ENCODE measurements at places on chromosomes 7 and 10.

GRCh38 chr7:128135159-128135514, 103.9 kb upstream of the LRRC4 start:
- no peak for DNase-seq

- no peak for DNase-seq
These were observed 293.1 kb downstream of the GRM8 start for GRCh38 chr7:126959649-126960048.

GRCh38 chr7:6142871-6143380, 111.8 kb downstream of the ANKRD61 start:
- no peak for DNase-seq

GRCh38 chr10:3714967-3715366, 70.0 kb downstream of the KLF6 start:
- DNase-seq = no peak

DNA sequence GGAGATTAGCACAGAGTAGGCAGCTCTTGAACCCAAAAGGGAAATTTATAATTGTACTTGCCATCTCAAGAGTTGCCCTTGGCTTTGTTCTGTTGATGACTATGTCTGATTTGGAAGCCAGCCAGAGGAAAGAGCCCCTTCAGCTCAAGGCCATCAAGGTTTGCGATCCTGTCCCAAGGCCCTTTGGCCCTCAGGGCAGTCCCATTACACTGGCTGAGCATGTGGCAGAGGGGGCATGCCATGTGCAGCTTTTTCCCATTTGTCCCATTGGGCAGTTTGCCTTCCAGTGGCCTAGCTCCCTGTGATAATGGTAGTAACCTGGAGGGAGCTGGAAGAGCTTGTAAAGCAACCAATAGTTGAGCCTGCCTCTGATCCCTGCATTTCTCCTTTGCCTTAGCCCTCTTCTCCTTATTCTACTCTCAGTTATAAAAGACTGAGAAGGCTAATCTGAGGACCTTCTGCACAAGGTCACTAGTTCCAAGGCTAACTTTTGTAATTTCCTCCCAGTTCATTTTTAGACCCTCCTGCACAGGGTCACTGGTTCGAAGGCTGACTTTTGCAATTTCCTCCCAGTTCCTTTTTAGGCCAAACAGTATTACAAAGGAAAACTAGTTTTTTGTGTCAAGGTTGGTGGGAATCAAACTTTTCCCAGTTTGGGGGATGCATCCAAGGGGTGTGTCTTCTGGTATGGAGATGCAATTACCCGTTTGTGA, 31.0 kb upstream of the ARHGAP12 start:
- no peak for DNase-seq

DNA sequence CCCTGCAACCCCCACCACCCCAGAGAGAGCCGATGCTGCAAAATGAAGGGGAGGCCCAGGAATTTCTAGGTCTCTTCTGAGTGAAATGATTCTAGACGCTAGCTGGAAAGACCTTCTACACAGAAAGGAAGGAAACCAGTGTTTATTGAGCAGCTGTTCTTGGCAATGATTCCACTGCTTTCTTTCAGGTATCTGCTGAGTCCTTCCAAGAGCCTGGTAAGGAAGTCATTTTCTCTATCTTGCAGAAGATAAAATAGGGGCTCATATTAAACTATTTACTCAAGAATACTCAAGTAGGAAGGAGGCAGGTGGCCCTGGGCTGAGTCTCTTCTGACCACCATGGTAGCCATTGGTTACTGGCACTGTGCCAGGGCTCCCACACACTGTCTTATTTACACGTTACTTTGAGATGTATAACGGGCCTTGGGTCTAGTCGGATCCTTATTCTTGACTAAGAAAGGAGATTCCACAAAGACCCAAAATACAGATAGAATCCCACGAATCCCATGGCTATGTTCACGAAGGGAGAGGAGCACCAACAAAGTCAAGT, 112.1 kb downstream of the GALNT11 start:
- no peak for DNase-seq

GRCh38 chr10:31288962-31289361, 30.1 kb upstream of the ZEB1 start:
- no peak for DNase-seq

- DNase-seq = no peak
These were observed 67.5 kb upstream of the IGFBP3 start for GRCh38 chr7:45988405-45989057.

DNA sequence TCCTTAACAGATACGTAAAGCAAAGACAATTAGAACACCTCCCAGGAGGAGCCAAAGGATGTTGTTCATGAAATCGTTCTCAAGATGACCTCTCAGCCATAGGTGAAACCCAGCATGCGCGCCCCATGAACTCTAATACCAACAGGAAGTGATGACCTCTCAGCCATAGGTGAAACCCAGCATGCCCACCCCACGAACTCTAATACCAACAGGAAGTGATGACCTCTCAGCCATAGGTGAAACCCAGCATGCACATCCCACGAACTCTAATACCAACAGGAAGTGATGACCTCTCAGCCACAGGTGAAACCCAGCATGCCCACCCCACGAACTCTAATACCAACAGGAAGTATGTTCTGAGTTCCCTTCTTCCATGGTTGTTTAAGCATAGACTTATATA, 205.2 kb upstream of the ADARB2 start:
- DNase-seq = no peak

GRCh38 chr10:117014835-117015234, 9.8 kb upstream of the SHTN1 start:
- DNase-seq = no peak

GRCh38 chr10:29324220-29324841, 35.5 kb downstream of the LYZL1 start:
- no peak for DNase-seq

DNA sequence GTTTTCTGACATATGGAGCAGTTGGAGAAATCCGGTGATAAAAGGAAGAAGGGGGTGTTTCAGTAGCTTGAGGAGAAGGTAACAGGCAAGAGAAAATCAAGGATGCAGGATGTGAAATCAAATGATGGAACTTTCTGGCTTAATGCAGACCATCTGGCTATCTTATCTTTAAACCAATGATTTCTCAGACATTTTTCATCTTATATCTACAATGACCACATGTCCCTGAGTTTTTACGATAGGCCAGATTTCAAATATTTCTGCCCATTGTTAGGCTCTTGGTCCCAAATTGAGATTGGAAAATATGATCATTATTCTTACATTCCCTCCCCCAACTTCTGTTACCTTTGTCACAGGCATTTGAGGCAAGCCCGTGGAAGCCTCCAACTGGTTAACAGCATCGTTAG, 486.8 kb downstream of the SUGCT start:
- no peak for DNase-seq

- no peak for DNase-seq
These were observed 168.9 kb upstream of the TEX47 start for GRCh38 chr7:88964418-88964817.

DNA sequence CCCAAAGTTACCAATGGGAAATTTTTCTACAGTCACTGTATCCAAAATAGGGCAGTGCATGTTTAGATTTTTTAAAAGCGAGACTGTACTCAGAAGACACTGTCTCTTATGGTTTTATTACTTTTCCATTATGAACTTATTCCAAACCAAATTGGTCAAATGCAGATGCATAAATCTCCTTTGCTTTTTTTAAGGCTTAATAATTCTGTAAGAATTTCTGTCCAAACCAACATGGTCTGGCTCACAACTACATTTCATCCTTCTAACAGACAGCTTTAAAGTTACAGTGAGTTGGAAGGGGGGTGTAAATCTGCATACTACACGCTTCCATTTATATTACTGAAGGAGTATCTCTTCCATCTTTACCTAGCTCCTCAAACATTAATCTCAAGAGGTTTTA, 199.2 kb downstream of the SLC25A13 start:
- DNase-seq = no peak

DNA sequence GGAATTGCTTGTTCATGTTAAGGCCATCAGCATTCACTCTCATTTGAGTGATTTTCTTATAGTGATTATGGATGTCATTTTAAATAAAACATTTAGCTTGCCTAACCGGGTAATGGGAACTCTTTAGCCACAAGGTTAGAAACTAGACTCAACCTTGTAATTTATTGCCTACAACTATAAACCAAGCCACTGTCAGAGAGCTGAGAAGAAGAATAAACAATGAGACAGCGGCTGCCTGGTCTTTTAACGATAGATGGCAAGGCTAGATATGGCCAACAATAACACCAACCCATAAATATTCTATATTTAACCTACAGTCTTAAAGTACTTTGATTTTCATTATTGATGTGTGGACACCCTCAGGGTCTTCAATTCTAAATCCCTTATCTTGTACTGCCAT, 27.8 kb upstream of the INHBA start:
- no peak for DNase-seq

DNA sequence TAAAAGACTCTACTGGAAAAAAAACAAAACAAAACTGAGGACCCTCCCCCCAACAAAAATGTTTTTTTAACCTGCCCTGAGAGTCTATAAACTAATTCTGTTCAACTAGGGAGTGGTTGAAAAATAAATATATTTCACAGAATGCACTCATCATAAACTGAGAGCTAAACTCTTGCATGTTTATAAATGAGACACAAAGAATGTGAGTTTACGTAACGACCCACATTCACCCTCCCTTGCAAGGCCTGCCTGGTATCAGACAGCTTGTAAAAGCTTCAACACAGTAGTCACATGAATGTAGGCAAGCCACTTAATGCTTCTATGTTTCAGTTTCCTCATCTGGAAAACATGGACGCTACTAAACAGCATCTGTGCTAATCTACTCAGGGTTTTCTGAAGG, 50.3 kb downstream of the JAZF1 start:
- no peak for DNase-seq

- DNase-seq = no peak
These were observed 55.5 kb downstream of the SLC16A12 start for GRCh38 chr10:89479771-89480446.

GRCh38 chr7:38671911-38672905, 41.0 kb upstream of the AMPH start:
- DNase-seq = no peak

DNA sequence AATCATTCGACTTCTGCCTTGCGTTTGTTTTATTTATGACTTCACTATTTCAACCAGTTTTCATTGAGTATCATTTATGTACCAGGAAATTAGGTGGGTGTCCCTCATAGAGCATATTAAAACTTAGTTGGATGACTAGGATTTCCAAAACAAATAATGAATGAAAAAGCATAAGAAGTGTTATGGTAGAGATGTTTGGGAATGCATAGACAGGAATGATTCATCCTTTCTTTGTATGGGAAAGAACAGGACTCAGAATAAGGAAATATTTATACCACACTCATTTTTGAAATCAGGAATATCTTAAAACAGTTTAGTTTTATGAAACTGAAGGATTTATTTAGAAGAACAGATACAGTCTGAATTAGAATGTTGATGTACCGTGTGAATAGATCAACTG, 315.7 kb downstream of the EXOC4 start:
- DNase-seq = no peak

DNA sequence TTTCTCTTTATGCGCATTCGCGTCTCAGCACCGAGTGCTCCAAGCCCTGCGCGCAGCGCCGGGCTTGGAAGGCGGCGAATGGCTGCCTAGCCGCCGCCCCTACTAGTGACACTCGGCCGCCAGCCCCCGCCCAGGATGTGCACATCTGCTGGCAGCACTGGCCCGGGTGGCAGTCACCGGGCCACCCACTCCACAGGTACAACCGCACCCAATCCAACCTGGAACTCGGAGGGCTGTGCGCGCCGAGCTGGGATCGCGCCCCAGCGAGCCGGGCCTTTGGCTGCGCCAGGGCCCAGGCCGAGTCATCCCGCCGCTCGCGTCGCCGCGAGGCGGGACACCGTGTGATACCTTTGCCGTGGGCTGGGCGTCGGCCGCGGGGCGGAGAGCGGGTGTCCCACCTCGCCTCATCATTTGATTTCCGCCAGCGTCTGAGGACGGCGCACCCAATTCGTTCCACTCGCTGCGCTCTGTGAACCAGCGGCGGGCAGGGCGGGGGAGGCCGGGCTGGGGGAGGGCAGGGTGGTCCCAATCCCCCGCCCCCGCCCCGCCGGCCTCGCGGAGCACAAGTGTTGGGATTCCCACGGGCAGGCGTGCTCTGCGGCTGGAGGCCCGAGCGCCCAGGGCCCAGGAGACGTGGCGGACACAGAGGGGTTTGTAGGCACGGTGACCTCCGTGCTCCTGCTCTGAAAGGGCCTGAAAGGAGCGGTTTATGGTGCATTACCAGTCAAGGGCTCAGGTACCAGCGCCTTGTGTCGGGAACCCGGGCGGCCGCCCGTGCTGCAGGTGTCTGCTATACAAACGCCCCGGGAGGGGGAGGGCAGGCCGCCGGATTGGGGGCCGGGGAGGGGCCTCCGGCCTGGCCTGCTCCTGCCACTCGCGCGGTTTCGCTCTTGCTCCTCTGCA, 17.8 kb upstream of the PTF1A start:
- DNase-seq = no peak

GRCh38 chr10:76286536-76286935, 855.1 kb downstream of the LRMDA start:
- DNase-seq = no peak

GRCh38 chr10:74432841-74433594, 282.0 kb downstream of the ADK start:
- no peak for DNase-seq

DNA sequence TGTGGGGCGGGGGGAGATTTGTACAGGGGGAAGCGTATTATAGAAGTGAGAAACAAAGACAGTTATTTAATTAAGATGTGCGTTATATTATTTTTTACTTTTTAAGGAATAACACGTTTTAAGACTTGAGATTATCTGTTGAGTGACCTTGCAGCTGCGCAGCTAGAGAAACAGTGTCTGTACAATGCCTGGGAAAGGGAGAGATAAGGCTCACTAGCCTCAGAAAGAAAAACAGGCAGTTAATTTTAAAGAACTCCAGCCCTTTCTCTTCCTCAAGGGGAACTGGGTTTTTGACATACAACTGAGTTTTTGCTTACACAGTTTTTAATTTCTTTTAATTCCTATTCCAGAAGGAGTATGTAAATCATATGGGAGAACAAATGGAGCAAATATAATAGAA, 50.7 kb downstream of the LMBR1 start:
- DNase-seq = no peak

DNA sequence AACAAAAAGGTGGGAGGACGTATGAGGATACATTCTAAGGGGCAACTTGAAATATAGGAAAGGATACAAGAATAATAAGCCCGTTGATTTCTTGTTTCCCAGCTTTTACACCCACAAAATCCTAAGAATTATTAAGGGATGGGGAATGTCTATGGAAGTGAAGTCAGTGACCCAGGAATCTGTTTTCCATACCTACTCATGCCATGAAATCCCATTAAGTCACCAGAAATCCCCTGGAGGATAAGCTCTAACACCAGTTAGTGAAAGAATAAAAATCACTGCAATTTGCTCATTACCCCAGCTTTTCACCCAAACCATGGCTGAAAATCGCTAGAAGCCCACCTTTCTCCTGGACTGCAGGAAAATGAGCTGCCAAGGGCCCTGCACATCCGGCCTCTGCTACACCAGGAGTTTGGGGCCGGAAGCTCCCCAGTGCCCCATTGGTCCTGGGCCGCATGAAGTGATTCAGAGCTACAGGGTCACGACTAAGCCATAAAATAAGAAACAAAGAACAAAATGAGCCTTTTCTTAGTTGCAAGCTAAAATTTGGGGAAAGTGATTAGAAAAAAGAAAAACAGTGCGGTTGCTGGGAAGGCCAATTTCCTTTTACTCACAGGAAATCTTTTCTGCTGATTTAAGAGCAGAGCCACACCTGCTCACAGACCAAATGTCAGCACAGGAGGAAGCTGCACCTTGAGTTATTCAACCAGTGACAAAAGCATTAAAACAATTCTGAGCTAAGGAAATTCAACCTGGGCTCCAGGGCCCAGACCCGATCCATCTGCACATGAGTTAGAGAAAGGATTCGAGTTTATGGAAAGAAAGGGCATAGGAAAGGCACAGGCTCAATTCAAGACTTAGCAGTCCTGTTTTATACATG, 40.3 kb downstream of the HIPK2 start:
- DNase-seq = no peak

Measured in NCI-H2107 (cell line).